Suppressor macrophage treated with lipopolysaccharide for 1 hour (primary cell): ENCODE measurements at places on chromosomes 7 and 10.

DNA sequence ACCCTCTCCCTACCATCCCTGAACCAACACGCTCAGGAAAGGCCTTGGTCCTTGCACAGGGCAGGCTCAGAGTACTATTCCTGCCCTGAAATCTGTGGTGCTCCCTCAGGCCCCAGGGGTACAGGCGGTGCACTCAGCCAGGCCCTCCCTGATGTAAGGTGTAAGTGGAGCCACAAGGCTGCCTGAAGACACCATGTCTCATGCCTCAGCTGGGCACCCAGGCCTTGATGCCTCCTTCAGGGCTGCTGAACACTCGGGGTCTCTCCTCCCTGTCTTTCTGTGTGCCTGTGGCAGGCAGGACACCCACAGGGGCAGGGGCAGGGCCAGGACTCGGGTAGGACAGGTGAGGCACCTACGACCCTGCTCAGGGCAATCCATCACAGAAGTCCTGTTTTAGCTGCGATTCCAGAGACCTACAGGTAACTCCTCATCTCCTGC is 22.9 kb upstream of the ANTXRL start:
- no peak for DNase-seq

DNA sequence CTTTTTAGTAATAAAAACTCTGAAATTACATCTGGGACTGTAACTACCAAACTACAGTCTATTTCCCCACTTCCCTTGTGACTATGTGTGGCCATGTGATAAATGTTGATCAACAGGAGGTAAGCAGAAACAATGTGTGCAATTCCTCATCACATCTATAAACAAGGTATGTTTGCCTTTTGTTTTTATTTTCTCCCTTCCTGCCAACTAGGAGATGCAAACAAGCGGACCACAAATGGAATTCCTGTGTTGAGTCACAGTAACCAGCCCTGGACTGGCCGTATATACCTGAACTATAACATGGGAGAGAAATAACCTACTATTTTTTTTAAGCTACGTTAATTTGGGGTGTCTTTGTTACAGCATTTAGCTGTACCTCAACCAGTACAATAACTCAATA is 52.5 kb downstream of the SCRN1 start:
- DNase-seq = no peak

GRCh38 chr10:52208365-52208764 is 105.7 kb upstream of the DKK1 start:
- DNase-seq = no peak

GRCh38 chr10:67923551-67923950 is 39.1 kb downstream of the SIRT1 start:
- DNase-seq = no peak

DNA sequence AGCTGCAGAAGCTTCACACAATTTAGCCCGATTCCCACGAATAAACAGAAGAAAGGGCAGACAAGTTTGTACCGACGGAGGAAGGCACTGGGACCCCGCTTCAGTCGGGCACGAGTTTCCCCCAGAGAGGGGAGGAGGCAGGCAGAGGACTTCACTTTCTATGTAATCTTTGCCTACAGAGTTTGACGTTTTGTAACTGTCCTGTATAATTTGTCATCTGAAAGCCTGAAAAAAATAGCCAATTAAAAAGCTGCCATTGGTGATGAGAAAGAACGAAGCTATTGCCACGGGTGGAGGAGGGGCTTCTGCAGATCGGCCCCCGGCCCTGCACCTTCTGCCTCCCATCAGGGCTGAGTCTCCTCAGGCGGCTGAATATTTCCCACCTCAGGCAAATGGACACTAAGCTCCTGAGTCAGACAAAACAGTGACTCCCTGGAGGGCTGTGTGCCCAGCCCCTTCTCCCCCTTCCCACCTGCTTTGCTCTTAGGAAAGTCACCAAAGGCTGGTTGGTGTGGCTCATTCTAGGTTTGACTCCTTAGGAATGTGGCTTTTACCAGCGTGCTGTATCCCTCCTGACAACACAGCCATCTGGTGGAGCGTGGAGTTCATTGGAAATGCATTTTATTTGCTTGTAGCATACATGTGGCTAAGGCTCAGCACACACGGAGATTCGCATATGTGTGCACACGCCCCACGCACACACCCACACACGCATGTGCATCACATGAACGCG is 117.4 kb downstream of the VIPR2 start:
- DNase-seq = no peak

- DNase-seq = peak; percentile 77
Observed at GRCh38 chr7:100799037-100799896, 28.1 kb downstream of the EPHB4 start.

DNA sequence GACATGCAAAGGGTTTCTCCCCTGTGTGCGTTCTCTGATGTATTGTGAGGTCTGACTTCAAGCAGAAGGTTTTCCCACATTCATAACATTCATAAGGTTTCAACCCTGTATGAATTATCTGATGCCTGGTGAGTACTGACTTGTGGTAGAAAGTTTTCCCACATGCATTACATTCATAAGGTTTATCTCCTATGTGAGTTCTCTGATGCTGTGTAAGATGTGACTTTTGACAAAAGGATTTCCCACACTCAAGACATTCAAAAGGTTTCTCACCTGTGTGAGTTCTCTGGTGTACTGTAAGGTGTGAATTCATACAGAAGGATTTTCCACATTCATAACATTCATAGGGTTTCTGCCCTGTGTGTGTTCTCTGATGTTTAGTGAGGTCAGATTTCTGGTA is 45.1 kb downstream of the ZNF33B start:
- no peak for DNase-seq

DNA sequence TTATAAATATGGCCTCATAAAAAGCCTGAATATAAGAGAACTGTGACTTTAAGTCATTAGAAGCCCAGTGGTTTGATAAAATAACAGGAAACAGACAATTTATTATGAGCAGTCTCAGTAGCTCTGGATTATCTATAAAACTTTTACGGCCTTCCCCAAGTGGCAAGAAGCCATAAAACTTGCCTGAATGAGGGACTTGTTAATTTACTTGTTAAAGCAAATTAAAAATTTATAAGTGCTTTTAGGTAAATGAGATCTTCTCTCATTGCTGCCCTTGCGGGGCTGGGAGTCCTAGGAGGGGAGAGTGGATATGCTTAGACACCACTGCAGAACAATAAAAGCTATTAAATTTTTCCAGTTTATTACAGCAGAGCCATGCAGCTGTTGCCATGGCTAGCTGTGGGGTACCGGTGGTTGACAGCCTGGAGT is 499.9 kb downstream of the AUTS2 start:
- no peak for DNase-seq

- DNase-seq = no peak
Observed at GRCh38 chr10:24716295-24716694, 7.4 kb downstream of the ARHGAP21 start.

DNA sequence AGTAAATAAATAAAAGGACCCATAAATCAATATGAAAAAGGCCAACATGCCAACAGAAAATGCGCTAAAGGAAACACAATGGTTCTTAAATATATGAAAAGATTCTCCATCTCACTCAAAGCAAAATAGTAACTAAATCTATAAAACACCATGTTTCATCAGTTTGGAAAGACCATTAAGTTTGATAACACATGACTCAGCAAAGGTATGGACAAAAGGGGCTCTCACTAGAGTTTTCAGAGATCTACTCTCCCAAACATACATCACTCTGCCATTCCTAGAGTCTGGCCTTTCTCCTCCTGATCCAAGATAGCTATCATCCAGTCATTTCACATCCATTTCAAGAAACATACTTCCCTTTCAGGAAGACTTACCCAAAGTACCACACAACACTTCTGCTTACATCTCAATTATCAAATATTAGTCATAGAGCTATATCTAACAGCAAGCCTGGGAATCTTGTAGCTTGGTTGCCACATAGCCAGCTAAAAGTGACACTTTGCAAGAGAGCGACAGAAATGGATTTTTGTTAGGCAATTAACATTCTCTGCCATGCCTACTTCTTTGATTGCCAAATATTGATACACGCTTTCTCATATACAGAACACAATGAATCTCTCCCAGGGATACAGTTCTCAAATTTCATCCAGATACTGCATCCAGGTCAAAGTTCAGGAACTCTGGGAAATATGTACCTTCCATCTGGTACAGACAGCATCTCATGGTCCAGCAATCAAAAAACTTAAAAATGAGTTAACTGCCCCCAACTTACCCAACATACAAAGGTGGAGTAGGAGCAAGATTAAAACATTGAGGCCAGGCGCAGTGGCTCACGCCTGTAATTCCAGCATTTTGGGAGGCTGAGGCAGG is 28.8 kb downstream of the TOMM7 start:
- DNase-seq = peak; percentile 22

DNA sequence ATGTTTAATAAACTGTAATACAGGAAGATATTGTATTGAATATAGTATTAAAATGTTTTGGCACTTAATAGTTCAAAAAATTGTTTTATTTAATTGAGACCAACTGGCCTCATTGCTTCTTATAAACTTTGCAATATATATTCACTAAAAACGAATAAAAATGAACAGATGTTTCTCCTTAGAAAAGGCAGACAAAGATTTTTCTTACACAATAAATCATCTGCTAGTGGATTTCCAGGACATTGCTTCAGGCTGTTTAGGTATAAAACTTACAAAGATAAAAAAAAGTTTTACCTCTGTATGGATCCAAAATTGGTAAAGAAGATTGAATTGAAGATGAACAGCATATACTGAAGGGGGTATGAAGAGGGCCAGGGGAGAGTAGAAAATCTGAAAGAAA is 143.6 kb downstream of the AGMO start:
- DNase-seq = no peak

- no peak for DNase-seq
Observed at GRCh38 chr10:2475711-2476217, 591.6 kb upstream of the PFKP start.

DNA sequence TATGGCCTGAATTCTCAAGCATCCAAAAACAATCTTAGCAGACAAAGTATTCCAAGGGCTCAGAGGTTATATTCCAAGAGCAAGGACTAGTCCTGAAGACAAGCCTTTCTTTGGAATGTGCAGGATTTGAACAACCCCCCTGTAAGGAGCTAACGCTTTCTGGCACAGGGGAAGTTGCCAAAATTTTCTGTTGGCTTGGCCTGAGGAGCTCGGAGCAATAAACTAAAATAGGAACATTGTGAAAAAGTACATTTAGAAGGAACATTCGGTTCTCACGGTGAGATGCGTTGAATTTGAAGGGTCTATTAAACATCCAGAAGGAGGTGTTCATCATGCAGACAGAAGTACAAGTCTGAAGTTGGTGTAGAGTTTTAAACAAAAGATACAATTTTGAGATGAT is 1030.5 kb upstream of the CELF2 start:
- DNase-seq = no peak
